ENCODE measurements at places on chromosomes 4 and X. TPM values are rescaled to one million over a fixed set of nuclear protein-coding genes. Genes with fewer than 3 reads are reported as not detected.

GRCh38 chrX:152480269-152481212, 29.4 kb upstream of the GABRA3 start:
- no peaks in the 10 kb centered on the region for H3K36me3 ChIP-seq
- no peaks in the 10 kb centered on the region for H3K27me3 ChIP-seq
- no peak for DNase-seq

DNA sequence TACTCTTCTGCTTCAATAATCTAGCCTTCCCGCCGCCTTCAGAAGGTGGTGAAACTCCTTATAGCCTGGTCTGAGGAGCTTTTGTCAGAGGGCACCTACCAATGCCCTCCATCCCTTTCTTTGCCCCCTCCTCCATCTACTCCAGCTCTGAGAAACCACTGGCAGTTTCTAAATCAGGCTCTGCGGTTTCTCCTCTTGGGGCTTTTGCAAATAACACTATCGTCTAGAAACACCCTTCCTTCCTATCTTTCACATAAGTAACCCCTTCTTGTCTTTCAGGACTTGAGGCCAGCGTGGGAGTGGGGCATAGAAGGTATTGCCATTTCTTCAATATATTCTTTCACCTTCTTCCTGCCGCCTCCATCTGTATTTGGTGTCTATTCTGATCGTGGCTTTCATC, 1.2 kb upstream of the EFHC2 start:
- H3K4me3 ChIP-seq = no peak overlapping the region
- no peak overlapping the region for H3K27ac ChIP-seq
- no peaks in the 10 kb centered on the region for H3K4me1 ChIP-seq
- H3K36me3 ChIP-seq = no peaks in the 10 kb centered on the region
- no peak for DNase-seq

GRCh38 chr4:96149894-96150293, 310.0 kb downstream of the PDHA2 start:
- H3K27me3 ChIP-seq = no peaks in the 10 kb centered on the region
- no peak overlapping the region for H3K4me3 ChIP-seq
- H3K4me1 ChIP-seq = no peaks in the 10 kb centered on the region
- DNase-seq = no peak
- H3K36me3 ChIP-seq = no peaks in the 10 kb centered on the region

GRCh38 chrX:151176231-151176750, at the start of gene GPR50:
Gene GPR50, plus strand, starts transcription at chrX:151176584. Its CDS starts 138 bp downstream, at chrX:151176722.
- peaks cover 17% of the 10 kb centered on the region for H3K27me3 ChIP-seq
- H3K36me3 ChIP-seq = no peaks in the 10 kb centered on the region
- H3K27ac ChIP-seq = no peak within 1 kb of the TSS
- DNase-seq = no peak

GRCh38 chr4:100063355-100063754, 113.3 kb upstream of the H2AZ1 start:
- no peak overlapping the region for H3K27ac ChIP-seq
- no peaks in the 10 kb centered on the region for H3K36me3 ChIP-seq
- H3K27me3 ChIP-seq = no peaks in the 10 kb centered on the region
- no peak for DNase-seq

DNA sequence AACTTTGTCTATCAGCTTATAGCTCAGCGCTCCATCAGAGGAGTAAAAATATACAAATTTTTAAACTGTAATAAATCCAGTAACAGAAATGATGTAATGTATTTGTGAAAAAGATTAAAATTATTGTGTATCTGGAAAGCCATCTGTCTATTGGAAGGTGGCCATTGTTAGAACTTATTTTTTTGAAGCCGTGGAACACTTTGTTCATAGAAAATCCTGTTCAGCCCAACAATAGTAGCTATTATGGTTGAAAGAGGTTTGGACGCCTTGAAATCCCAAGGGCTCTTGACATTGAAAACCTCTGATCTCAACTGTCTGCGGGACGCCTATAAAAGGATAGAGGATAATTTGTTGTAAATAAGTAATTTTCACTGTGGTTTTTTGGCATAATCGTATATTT, 98.3 kb downstream of the RAPGEF2 start:
- no peak overlapping the region for H3K27ac ChIP-seq
- no peak for DNase-seq
- H3K4me3 ChIP-seq = no peak overlapping the region

GRCh38 chr4:39759569-39759968, 61.6 kb downstream of the UBE2K start:
- DNase-seq = no peak
- no peak overlapping the region for H3K4me3 ChIP-seq
- no peak overlapping the region for H3K27ac ChIP-seq
- no peaks in the 10 kb centered on the region for H3K4me1 ChIP-seq
- H3K27me3 ChIP-seq = no peaks in the 10 kb centered on the region
- H3K36me3 ChIP-seq = peaks cover 17% of the 10 kb centered on the region

GRCh38 chr4:30753316-30753715, 33.1 kb downstream of the PCDH7 start:
- no peak overlapping the region for H3K27ac ChIP-seq
- no peaks in the 10 kb centered on the region for H3K27me3 ChIP-seq
- DNase-seq = no peak
- H3K4me3 ChIP-seq = no peak overlapping the region
- no peaks in the 10 kb centered on the region for H3K4me1 ChIP-seq
- no peaks in the 10 kb centered on the region for H3K36me3 ChIP-seq

- no peak overlapping the region for H3K4me3 ChIP-seq
- H3K27ac ChIP-seq = no peak overlapping the region
- no peak for DNase-seq
- H3K4me1 ChIP-seq = peaks cover 25% of the 10 kb centered on the region
- no peaks in the 10 kb centered on the region for H3K27me3 ChIP-seq
Observed at GRCh38 chr4:123786163-123786915, 389.7 kb downstream of the SPRY1 start.

CXCL6 gene
- not detected for total RNA-seq

Data from SJSA1 (cell line).